ENCODE measurements at places on chromosomes 16 and 17. TPM values are rescaled to one million over a fixed set of nuclear protein-coding genes. Genes with fewer than 3 reads are reported as not detected.

DNA sequence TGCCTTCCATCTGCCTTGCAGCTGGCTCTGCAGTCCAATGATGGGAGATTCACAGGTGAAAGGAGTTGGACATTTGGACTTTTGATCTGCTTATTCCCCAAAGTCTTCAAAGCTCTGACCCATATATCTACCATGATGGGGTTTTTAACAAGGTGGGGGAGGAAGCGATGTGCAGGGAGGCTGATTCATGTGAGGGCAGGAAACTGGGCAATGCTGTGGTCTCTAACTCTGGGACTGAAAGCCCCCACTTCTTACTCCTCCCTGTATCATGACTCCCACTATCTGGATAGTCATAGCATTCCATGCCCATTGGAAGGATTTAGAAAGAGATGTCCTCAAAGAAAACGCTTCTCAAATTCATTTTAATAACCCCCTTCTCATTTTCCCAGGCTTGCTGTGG, 16.3 kb downstream of the HOXB1 start:
- H3K4me1 ChIP-seq = peaks cover 39% of the 10 kb centered on the region
- H3K4me3 ChIP-seq = no peak overlapping the region
- H3K27ac ChIP-seq = no peak overlapping the region
- DNase-seq = no peak
- no peaks in the 10 kb centered on the region for H3K36me3 ChIP-seq

CLEC18A gene
- total RNA-seq = 0.36 TPM

DNA sequence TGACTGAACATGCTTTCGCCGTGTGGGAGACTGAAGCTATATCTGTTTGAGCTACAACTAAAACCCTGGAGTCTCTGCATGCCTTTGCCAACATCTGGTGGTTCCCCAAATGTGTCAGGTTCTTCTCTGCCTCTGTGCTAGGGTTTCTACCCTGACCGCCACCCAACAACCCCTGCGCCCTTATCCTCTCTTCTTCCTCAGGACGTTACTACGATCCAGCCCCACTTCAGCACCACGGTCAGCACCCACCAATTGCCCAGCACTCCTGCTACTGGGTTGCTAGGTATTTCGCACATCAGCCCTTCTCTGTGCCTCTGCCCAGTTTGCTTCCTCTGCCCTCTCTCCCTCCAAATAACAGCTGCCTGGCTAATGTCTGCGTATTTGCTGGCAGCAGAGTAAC, 106.3 kb upstream of the HSBP1 start:
- no peak overlapping the region for H3K27ac ChIP-seq
- no peaks in the 10 kb centered on the region for H3K4me1 ChIP-seq

DNA sequence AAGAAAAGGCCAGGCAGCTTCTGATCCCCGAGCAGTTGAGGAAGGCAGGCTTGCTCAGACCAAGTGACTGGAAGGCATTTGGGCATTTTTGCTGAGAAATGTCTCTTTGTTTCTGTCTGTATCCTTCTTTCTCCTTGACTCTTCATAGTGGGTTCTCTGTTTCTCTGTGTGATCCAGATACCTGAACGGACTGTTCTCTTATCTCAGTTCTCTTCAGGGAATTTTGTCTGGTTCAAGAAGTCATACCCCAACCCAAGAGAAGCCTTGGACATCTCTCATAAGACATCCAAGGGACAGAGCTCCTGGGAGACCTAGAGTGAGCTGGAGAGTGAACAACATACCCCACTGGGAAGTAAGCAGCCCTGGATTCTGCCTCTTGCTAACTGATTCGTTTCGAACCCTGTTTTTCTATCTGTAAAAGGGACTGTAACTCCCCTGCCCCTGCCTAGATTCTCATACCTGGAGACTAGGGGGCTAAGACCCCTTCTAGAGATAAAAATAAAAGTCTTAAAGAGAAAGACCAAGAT, 541 bp downstream of the CCL3 start:
- DNase-seq = no peak
- H3K4me3 ChIP-seq = peak overlapping the region; percentile 70
- H3K36me3 ChIP-seq = peaks cover 7% of the 10 kb centered on the region

FADS6 gene
- total RNA-seq = not detected

GJD3 gene
- not detected for total RNA-seq

RPA1 gene
- 189 TPM for total RNA-seq

- DNase-seq = no peak
- H3K4me3 ChIP-seq = no peak overlapping the region
- H3K27me3 ChIP-seq = no peaks in the 10 kb centered on the region
- peak overlapping the region; percentile 79 for H3K27ac ChIP-seq
- peaks cover 31% of the 10 kb centered on the region for H3K4me1 ChIP-seq
These were observed 11.8 kb downstream of the C17orf75 start for GRCh38 chr17:32330147-32330546.

DNA sequence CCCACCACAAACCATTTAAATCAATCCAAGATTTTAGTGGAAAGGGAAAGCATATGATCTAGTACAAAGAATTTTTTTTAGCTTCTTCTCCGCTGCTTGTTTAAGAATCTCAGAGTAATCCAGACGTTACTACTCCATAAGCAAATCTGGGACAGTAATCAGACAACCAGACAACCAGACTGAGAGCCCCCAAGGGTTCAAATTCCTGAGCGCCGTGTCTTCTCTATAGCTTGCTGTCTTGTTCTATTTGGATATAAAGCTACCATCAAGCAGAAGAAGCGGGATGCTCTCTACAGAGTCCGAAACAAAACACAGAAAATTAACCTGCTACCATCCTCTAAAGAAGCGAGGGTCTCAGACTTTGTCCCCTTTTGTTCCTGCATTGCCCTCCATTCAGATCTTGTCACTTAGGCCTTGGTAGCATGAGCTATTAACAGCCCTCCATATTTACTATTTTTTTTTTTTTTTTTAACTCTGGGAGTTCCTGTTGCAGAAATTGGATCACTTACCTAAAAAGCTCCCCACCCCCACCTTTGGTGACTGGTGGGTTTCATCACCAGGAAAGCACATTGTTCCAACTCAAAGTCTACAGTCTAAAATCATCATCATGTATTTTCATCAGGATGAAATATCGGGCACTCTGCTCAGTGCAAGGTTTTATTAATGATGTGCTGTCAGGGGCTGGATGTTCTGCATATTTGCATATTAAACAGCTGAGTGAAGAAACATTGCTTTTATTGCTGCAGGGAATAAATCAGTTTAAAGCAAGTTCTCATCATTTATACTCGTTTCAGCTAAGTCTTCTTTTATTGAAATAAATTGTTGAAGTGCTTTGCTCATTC, 576.7 kb downstream of the WWOX start:
- no peak overlapping the region for H3K4me3 ChIP-seq
- no peak overlapping the region for H3K27ac ChIP-seq
- H3K27me3 ChIP-seq = no peaks in the 10 kb centered on the region
- no peaks in the 10 kb centered on the region for H3K4me1 ChIP-seq

DNA sequence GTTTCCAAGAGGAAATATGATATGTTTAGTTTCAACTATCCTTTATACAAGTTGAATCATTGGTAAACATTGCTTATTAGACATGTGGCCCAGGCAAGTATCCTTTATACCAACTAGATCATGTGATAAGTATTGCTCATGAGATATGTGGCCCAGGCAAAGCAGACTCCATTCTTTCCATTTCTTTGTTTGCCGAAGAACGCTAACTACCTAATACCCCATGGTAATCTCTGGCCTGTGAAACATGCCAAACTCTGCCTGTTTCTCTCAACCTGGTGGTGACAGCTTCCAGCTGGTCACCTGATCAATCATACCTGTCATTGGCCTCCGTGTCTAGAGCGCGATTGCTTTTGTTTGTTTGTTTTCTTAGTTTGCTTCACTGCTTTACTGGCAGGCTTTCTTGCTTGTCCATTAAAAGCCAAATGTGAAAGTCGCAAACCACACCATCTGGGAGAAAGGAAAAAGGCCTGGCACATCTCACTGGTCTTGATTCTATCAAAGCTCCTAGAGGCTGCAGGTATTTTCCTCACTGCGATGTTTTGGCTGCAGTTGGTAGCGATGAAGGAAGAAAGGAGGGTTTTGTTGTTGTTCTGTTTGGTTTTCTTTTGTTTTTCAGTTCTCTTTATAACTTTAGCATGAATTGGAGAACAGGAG, 686.2 kb downstream of the KCNJ2 start:
- DNase-seq = no peak
- no peaks in the 10 kb centered on the region for H3K4me1 ChIP-seq
- H3K27me3 ChIP-seq = no peaks in the 10 kb centered on the region
- H3K4me3 ChIP-seq = no peak overlapping the region

CMTM3 gene
- total RNA-seq = 49.4 TPM

DNA sequence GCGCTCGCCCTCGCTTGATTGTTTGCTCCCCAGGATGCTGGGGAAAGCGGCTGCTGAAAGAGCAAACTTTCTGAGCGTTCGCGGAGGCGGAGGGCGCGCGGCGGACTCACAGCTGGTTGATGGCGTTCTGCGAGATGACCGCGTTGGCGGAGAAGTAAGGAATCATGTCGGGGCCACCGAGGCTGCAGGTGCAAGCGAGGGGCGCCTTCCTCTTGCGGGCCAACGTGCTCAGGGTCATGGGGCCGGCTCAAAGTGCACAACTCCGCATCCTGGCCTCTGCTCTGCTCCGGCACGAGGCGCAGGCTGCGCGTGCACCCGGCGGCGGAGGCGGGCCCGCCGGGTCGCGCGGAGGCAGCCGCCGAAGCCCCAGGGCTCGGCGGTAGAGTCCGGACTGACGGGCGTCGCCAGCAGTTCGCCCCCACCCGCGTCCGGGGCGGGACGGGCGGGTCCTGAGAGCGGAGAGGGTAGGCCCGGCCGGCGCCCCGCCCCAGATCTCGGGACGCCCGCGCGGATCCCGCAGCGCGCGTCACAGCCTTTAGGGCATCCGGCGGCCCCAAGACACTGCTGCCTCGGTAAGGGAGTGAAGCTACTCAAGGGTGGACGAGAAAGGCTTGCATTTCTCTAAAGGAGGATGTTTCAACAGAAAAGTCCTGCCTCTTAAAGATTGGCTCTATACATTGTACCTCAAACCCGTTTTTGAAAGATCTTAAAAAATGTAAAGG, 138.5 kb upstream of the CORO6 start:
- H3K36me3 ChIP-seq = peaks cover 25% of the 10 kb centered on the region
- peak overlapping the region; percentile 94 for H3K27ac ChIP-seq
- peak overlapping the region; percentile 96 for H3K4me3 ChIP-seq
- H3K4me1 ChIP-seq = peaks cover 29% of the 10 kb centered on the region
- peak; percentile 96 for DNase-seq

DNA sequence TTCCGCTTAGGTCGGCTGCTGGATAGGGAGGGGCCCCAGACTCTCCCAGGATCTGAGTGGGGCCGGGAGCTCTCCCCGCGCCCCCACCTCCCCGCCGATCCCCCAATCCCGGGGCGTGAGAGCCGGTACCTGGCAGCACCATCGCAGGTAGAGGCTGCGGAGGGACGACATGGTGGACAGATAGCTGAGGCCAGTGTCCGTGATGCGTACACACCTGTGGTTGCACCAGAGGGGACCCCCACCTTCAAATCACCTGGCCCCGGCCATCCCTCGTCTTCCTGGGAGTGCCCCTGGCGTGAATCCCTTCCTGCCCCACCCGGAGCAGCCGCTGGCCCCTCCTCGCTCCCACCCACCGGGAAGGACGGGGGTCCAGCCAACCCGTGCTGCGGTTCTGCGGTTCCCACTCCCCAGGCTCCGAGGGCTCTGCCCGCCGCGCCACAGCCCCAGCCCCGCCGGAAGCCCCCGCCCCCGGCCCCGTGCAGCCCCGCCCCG, 4.7 kb upstream of the WDR24 start:
- DNase-seq = no peak
- H3K4me3 ChIP-seq = peak overlapping the region; percentile 68
- H3K4me1 ChIP-seq = peaks cover 20% of the 10 kb centered on the region
- H3K27me3 ChIP-seq = peaks cover 4% of the 10 kb centered on the region
- no peak overlapping the region for H3K27ac ChIP-seq
- H3K36me3 ChIP-seq = no peaks in the 10 kb centered on the region
